H4 (cell line): ENCODE measurements at places on chromosomes 3 and 15. TPM values are rescaled to one million over a fixed set of nuclear protein-coding genes. Genes with fewer than 3 reads are reported as not detected.
A peak's percentile ranks its signal among the peaks of the same experiment; 100 is the strongest.

AGBL1 gene
- total RNA-seq, result not detected in 2 replicates

DNA sequence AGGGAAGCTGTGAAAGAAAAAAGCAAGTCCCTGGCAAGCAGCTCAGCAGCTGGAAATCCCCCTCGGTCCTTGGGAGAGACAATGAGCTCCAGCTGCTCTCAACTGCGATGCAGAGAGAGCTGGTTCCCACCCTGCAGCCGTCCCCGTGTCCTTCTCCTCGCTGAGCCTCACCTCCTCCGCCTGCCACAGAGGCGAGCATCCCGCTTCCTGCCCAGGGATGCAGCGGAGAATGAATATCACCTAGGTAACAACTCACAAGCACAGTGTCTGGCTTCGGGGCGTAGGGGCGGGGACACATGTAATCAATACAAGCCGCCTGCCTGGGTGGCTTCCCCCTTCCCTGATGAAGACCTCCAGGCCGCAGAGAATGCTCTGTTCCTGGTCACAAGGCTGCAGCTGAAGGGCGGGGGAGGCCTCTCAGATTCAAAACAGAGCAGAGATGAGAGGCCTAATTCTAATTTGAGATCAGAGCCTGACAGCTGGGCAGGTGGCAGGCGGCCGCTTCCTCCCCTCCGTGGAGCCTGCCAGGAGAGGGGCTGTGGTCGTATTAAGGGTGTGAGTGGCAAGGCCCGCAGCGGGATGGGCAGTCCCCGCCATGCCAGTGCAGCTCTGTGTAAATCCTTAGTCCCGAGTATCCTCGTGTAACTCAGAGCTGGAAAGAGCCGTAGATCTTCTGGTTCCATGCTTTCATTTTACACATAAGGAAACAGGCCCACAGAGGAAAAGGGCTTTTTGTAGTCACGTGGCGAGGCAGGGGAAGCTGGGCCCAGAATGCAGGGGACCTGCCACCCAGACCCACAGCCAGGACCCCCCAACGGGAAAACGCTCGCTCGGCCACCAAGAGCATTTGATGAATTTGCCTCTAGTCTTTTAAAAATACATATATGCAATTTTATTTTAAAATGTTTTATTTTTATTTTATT is 24.3 kb downstream of the ZDHHC19 start:
- DNase-seq, result no peak

DNA sequence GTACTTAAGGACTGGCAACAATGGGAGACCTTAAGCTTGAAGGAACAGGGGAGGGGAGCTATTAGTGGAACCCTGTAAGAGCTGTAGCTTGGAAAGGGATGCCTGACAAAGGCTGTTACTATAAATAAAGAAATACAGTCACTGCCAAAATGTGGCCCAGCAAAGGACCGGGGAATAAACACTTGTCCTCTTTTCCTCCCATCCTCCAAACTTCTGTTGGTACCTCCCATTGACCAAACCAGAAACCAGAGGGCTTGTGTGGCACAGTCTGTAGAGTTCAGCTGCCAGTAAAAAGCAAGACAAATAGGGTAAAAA is 25.1 kb upstream of the TCF12 start:
- DNase-seq, result no peak

DNA sequence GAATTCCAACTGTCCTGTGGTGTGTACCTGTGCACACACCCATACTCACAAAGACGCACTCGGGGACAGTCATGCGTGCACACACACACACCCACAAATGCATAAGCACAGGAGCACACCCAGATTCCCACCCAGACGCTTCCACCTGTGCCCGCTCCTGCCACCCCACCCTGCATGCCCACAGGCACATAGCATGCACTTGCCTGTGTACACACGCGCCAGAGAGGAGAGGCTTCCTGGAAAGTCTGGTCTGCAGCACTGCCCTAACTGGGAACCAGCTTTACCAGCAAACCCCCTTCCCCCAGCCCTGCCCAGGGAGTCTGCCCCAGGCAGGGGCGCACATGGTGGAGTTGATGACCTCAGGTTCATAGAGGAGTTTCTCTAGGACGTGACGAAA is 246.2 kb downstream of the UACA start:
- no peak for DNase-seq

DNA sequence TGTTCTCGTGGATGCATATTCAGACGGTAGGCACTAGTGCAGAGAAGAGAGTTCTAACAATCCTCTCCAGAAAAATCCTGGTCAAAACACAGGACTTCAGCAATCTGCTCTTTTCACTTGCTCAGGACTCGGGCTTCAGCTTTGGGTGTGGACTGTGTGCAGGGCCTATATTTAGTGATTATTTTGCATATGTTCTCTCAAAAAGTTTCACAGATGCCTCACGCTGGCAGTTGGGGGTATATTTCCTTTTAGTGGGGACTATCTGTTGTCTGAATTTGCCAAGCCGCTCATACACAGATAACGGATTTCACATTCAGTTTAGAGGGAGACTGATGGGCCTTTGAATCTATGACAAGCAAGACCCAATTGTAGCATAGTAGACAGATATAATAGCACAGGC is 54.4 kb upstream of the LRRN1 start:
- DNase-seq, result no peak

GRCh38 chr3:163838769-163839168 is 1239.5 kb downstream of the SI start:
- no peak for DNase-seq

- DNase-seq, result no peak
These were observed 999.0 kb downstream of the TUSC7 start for GRCh38 chr3:117708601-117709000.

DNA sequence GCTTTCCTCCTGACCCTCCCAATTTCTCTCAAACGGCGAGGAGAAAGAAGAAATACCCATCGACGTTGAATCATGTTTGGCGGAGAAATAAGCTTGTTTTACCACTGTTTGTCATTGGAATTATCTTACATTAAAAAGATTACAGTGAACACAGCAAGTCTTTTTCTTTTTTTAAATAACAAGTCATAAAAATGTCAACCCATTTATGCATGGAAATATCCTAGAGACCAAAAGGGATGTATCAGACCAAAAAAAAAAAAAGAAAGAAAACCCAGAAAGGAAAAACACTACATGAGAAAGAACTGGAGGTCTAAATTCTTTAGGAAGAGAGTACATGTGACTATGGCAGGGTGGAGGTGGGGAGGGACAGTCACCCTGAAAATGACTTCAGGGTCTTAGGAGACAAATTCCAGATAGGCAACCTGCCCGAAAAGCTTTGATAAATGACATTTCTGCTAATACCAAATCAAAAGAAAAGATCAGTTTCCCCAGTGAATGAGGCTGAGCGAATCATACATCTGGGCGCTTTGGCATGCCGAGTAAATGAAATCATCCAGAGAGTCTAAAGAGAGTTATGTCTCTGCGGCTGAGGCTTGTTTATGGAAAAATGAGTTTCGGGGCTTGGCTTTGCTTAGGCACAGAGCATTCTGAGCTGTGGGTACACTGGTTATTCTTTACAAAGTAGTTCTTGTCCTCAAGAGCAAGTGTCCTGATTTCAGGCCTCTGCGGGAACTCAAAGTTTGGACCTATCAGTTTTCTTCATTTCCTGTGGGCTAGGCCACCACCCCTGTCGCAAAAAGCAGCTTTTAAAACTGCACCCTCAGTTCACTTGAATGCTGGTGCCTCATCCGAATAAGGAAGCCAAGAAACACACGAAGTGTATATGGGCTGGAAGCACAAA is 110.1 kb upstream of the TGFBR2 start:
- DNase-seq, result peak; percentile 61

DNA sequence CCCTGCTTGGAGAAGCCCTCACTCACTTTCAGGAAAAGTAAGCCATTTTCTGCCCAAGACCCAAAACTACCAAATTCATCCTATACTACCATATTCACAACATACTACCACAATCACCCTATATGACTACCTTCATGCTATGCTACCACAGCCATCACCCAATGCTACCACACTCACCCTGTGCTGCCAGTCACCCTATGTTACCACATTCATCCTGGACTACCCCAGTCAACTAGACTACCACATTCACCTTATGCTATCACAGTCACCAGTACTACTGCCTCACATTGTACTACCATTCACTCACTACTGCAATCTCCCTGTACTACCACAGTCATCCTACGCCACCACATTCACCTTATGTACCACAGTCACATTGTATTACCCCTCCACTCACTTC is 58.4 kb upstream of the CDV3 start:
- no peak for DNase-seq

GRCh38 chr3:192024751-192025150 is 563.8 kb downstream of the PYDC2 start:
- no peak for DNase-seq

GRCh38 chr15:78370013-78370412 is 29.9 kb downstream of the CRABP1 start:
- DNase-seq, result no peak

GRCh38 chr3:90180096-90180495 is 1072.7 kb downstream of the EPHA3 start:
- no peak for DNase-seq

- peak; percentile 70 for DNase-seq
These were observed 70.7 kb upstream of the VEPH1 start for GRCh38 chr3:157573780-157574378.

SAXO2 gene
- total RNA-seq, result 0.58 and 0.68 TPM in 2 replicates

DNA sequence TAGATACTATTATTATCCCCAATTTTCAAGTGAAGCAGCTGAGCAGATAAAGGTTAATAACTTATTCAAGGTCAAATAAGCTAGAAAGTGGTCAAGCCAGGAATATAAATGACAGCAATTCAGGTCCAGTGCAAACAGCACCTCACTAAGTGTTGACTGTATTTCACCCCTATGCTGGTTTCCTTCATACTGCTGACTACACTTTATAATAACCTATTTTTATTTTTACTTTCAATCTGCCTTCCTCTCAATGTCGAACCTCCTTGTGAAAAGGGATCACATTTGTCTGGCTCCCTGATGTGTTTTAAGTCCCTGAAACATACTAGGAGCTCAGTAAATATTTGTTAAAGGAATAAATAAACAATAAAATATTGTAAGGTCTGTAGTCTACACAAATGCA is 146.1 kb downstream of the NAALADL2 start:
- DNase-seq, result no peak

LRRC3B gene
- not detected in 2 replicates for total RNA-seq

DNA sequence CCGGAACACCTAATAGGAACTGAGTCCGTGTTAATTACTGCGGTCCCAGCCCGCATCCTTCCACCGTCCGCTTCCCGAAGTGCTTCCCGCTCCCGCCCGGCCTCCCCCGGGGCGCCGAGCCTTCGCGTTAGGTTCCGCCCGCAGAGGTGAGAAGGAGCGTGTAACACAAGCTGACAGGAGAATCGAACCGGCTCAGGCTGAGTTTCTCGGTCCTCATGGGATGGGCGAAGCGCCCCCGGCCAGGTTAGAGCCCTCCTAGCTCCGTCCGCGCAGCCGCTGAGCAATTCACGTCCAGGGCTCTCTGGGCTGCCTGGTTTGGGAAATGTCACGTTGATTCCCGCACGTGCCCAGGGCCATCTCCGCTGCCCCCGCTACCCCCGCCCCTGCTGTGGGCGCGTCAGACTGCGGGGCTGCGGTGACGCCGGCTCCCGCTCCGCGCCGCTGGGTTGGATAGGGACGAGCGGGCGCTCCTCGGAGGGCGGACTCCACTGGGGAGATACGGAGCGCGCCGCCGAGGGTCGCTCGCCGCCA is 954 bp downstream of the CLDN11 start:
- no peak for DNase-seq

C3orf22 gene
- not detected in 2 replicates for total RNA-seq

KAT2B gene
- total RNA-seq, result 1.3 and 2.2 TPM in 2 replicates

- DNase-seq, result no peak
These were observed 266.3 kb downstream of the XXYLT1 start for GRCh38 chr3:195004512-195005250.

REC114 gene
- total RNA-seq, result not detected in 2 replicates
